Thoracic aorta endothelial cell (primary cell): ENCODE measurements at places on chromosomes 12 and 14. TPM values are rescaled to one million over a fixed set of nuclear protein-coding genes. Genes with fewer than 3 reads are reported as not detected.

Gene GXYLT1
- total RNA-seq, result 37.0 and 40.8 TPM in 2 replicates

Gene PAN2
- 13.3 and 18.8 TPM in 2 replicates for total RNA-seq

Gene CCDC177
- total RNA-seq, result not detected in 2 replicates

Gene USP5
- 83.1 and 87.7 TPM in 2 replicates for total RNA-seq

Gene CIT
- total RNA-seq, result 30.6 and 56.0 TPM in 2 replicates

Gene P2RX7
- 3.2 and 3.6 TPM in 2 replicates for total RNA-seq

Gene ACADS
- 7.6 and 11.4 TPM in 2 replicates for total RNA-seq

Gene B4GALNT1
- 0.14 and 0.27 TPM in 2 replicates for total RNA-seq

Gene ZNF410
- total RNA-seq, result 55.1 and 60.7 TPM in 2 replicates

Gene APOLD1
- 2.7 and 3.1 TPM in 2 replicates for total RNA-seq

Gene ANO4
- total RNA-seq, result 0.13 TPM in 1 of 2 replicates, not detected in the other

Gene MIPOL1
- total RNA-seq, result 41.5 and 55.2 TPM in 2 replicates

Gene FAM186B
- total RNA-seq, result 0.27 and 0.43 TPM in 2 replicates

Gene SLC38A4
- total RNA-seq, result under 0.01 and 0.07 TPM in 2 replicates

Gene ASPG
- total RNA-seq, result not detected in 2 replicates

Gene RHOJ
- 118 and 241 TPM in 2 replicates for total RNA-seq

Gene FBXO33
- 12.0 and 13.9 TPM in 2 replicates for total RNA-seq

Gene TBX3
- total RNA-seq, result 0.53 and 3.2 TPM in 2 replicates

Gene ZNF268
- total RNA-seq, result 22.8 and 23.4 TPM in 2 replicates

Gene RTL1
- not detected in 2 replicates for total RNA-seq

Gene AVPR1A
- total RNA-seq, result not detected in 2 replicates

Gene BICDL1
- not detected in 2 replicates for total RNA-seq

Gene MYO1H
- not detected in 2 replicates for total RNA-seq

Gene E2F7
- 30.0 and 36.3 TPM in 2 replicates for total RNA-seq

Gene TCL1B
- total RNA-seq, result not detected in 2 replicates

Gene SERPINA12
- not detected in 2 replicates for total RNA-seq

Gene DPPA3
- not detected in 2 replicates for total RNA-seq

Gene ANO6
- total RNA-seq, result 104 and 127 TPM in 2 replicates

Gene MMP19
- total RNA-seq, result 0.36 and 0.53 TPM in 2 replicates

Gene DNAJC22
- total RNA-seq, result 0.80 and 1.3 TPM in 2 replicates

Gene PSMA6
- total RNA-seq, result 225 and 269 TPM in 2 replicates

Gene KRT5
- total RNA-seq, result not detected in 2 replicates

Gene CD69
- total RNA-seq, result 0.29 and 0.53 TPM in 2 replicates

Gene ABCD2
- total RNA-seq, result not detected in 2 replicates

Gene FOXA1
- total RNA-seq, result 0.13 and 0.93 TPM in 2 replicates

Gene ADAM21
- 0.36 and 0.40 TPM in 2 replicates for total RNA-seq

Gene OTOGL
- 3.1 and 5.3 TPM in 2 replicates for total RNA-seq

Gene CLEC4C
- not detected in 2 replicates for total RNA-seq

Gene CACNA2D4
- 0.13 and 0.43 TPM in 2 replicates for total RNA-seq

Gene SMCO3
- total RNA-seq, result 0.13 TPM in 1 of 2 replicates, not detected in the other

Gene PLEK2
- total RNA-seq, result 10.1 and 11.1 TPM in 2 replicates

Gene KCNMB4
- total RNA-seq, result 1.8 and 1.9 TPM in 2 replicates
